ENCODE measurements at places on chromosomes 3 and 15.

- no peak for DNase-seq
Measured at GRCh38 chr15:70605606-70606410, 157.6 kb downstream of the UACA start.

GRCh38 chr15:56675930-56676329, 57.4 kb downstream of the ZNF280D start:
- DNase-seq, result no peak

DNA sequence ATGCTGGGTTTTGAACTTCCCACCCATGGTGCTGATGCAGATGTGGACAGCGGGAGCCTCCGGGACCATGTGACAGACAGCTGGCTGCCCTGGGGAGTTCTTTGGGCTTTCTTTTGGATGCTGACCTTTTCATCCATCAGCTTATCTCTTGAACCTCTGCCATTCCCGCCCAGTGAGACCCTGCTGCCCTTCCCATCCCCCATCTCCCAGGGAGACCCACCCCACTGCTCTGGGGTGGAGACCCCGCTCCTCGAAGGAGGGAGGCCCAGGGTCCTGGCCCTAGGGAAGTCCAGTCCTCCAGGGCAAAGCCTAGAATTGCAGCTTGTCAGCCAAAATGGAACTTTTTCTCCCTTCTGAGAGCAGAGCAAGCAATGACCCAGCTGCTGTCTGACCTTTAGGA, 64.0 kb downstream of the ITGA11 start:
- DNase-seq, result no peak

- no peak for DNase-seq
Measured at GRCh38 chr3:167728176-167728575, 6.5 kb downstream of the PDCD10 start.

DNA sequence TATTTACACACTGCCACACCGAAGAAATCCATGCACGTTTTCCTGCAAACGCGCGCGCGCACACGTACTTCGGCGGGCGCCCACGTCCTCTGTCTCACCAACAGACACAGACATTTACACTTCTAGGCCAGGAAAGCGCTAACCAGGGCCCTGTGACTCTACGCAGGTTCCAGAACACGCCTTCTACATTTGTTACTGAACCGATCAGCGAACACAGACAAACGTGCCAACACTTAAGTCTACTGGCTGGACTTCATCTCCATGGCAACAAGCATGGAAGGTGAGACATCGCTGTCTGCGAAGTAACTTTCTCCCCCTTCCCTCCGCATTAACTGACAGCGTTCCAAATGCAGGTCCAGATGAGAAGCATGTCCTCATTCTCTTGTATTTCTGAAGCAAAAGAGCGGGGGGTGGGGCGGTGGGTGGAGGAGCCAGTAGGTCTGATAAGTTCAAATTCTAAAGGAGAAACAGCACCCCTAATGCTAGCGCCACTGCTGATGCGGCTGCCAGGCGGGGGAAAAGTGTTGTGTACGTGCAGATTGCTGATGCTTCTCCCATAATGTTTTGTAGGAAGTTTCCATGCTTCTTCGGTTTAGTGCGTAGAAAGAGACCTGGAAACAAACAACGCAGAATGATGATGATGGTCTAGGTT, at the start of gene CTXN2:
TSS of gene CTXN2 (plus strand) at position 92 of the 652 bp plus-strand sequence. CDS start 9,636 bp downstream, outside the sequence.
- no peak for DNase-seq

- no peak for DNase-seq
Measured at GRCh38 chr15:52097180-52097579, 15.4 kb downstream of the BCL2L10 start.

- no peak for DNase-seq
Measured at GRCh38 chr3:100089812-100090668, 24.3 kb downstream of the FILIP1L start.

DNA sequence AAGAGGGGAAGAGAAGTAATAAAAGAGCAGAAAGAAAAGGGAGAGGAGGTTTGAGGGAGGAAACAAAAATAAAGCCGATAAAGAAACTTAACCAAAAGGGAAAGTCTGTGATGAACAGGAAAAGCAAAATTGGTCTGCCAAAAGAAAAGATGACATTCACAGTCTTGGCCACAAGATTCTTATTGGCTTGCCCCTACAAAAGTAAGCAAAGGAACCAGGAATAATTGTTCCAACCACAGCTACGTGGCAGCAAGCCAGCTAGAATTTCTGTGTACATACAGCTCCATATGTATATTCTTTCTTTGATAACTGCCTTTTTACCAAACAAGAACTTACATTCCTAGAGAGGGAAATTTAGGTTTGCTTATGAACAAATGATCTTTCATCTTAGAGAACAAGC, 79.6 kb downstream of the MLH1 start:
- DNase-seq, result no peak

All from stimulated activated CD4-positive, alpha-beta T cell treated with anti-CD3 and anti-CD28 coated beads, Interleukin-4, amount 100 ng/mL, for 4 hours (primary cell).